ENCODE measurements at places on chromosomes 4 and X. TPM values are rescaled to one million over a fixed set of nuclear protein-coding genes. Genes with fewer than 3 reads are reported as not detected.

MAGEC3 gene
- total RNA-seq: not detected

HTN1 gene
- not detected for total RNA-seq

MAP9 gene
- total RNA-seq: 19.2 TPM

GPR119 gene
- not detected for total RNA-seq

BST1 gene
- total RNA-seq: 39.5 TPM

CBR4 gene
- total RNA-seq: 12.4 TPM

RASSF6 gene
- total RNA-seq: under 0.01 TPM
